Fibroblast of skin of left quadriceps (primary cell): ENCODE measurements at places on chromosomes 1 and 21.

- no peak for DNase-seq
Measured at GRCh38 chr1:119974013-119974412, 77.7 kb upstream of the ADAM30 start.

GRCh38 chr1:224113545-224113917 lies 380 bp upstream of the FBXO28 start:
- no peak for DNase-seq

- DNase-seq: no peak
Measured at GRCh38 chr1:161033751-161034150, 5.0 kb downstream of the TSTD1 start.

GRCh38 chr1:24803220-24803619 lies 58.0 kb downstream of the CLIC4 start:
- DNase-seq: no peak

DNA sequence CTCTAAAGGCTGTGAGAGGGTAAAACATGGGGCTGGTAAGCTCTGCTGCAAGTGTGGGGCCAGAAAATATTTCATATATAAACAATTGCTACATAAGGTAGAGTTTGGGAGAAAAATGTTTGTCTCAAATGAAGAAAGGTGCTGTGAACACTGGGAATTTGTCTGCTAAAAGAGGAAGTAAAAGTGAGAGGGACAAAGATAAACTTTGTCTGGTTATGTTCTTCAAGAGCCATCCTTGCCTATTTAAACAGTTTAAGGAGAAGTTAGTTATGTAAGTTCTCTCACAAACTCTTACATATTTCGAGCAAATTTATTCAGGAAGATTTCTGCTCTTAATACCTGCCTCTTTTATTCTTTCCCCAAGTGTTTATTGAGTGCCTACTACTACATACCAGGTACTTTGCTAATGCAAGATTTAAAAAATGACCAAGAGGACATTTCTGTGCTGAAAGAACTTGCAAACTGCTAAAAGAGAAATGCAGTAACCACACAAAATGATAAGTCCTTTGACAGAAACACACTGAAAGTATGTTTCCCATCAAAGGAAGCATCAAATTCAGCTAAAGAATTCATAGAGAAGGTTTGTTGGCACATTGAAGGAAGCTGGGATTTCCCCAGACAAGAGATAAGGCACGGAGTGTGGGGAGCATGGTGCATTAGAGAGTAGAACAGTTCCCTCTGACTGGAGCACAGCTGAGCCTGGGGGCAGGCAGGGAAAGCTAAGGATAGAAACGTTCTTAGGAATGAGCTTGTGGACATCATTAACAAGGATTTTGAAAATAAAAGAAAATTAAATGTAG lies 549.1 kb downstream of the PTBP2 start:
- no peak for DNase-seq

DNA sequence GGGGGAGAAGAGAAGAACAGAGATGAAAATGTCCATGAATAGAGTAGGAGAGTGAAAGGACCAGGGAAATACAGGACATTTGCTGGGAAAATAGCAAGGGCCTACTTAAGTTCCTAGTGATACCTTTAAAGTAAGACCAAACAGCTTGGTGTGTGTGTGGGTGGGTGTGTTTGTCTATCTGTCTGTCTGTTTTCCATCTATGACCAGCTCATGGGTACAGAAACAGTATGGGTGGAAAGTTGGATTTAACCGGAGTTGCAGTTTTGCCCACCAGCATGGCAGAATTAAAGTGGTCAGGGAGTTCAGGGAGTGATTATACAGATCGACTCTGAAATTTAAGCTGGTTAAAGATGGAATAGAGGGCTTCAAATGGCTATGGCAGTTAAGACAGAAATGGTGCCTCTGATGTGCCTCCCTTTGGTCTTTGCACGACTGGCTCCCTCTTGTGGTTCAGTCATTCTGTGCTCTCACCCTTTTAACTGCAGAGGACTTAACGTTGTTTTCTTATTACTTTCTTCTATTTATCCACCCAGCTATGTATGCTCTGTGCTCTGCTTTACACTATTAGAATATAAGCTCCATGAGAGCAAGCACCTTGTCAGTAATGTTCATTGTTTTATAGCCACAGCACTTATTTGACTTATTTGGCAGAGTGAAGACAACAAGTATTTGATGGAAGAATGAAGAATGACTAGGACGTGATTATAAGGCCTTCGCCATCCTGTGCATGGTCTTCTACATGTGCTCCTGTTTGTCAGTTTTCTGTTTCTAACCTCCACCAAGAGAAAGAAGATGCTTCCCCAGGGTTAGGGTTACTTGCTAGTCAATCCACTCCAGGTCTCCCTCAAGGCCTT lies 72.7 kb upstream of the AK4 start:
- DNase-seq: no peak

GRCh38 chr1:185964946-185965345 lies 230.8 kb downstream of the HMCN1 start:
- DNase-seq: no peak

DNA sequence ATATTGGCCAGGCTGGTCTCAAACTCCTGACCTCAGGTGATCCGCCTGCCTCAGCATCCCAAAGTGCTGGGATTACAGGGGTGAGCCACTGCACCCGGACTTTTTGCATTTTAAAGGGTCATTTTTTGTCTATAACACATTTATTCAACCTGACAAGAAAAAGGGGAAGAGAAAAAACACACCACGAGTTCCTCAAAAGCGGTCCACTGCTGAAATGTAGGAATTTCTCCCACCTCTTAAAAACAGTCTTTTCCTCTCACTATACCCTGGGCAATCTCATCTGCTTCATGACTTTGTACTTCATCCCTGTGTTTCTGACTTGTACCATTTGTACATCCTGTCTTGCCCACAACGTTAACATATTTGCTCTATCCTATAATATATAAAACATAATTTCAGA lies 413.3 kb upstream of the PTBP2 start:
- DNase-seq: no peak

- no peak for DNase-seq
Measured at GRCh38 chr1:101105877-101106276, 80.3 kb upstream of the DPH5 start.

DNA sequence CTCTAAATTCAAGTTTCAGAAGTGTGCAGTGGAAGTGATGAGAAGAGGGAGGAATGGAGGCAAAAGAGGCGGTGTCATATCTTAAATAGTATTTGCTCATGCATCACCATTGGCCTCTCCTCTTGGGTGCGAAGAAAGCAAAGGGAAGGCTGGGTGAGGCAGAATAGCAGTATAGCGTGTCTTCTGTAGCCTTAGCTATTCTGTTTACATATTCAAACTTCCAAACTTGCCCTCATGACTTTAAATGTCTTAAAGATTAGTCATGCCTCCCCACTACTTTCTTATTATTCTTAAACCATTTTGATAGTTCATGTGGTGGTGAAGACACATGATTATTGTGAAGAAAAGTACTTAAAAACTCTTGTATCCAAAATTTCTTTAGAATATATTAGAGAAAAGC lies 104.6 kb upstream of the TENT5C start:
- peak; percentile 6 for DNase-seq

- no peak for DNase-seq
Measured at GRCh38 chr1:10724052-10724494, 72.4 kb downstream of the CASZ1 start.

GRCh38 chr1:36609241-36610027 lies 126.7 kb upstream of the CSF3R start:
- no peak for DNase-seq

- DNase-seq: no peak
Measured at GRCh38 chr1:5659606-5660005, 332.6 kb downstream of the NPHP4 start.

DNA sequence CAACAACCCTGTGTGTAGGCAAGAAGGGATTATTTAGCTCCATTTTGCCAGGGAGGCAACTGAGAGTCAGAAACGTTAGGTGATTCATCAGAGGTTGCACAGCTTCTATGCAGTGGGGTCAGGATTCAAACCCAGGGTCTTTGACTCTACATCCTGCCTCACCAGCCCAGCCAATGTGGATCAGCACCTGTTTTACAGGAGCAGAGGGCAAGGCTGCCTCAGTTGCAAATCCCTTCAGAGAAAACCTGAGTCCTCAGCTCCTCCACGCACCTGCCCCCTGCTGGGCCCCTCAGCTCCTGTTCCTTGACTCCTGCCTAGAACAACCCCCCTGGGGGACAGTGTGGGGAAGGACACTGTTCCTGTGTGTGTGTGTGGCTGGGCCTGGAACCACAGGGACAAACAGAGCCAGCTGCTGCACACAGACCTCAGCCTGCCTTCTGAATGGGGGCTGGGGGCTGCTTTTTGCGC lies 61.6 kb downstream of the LRRN2 start:
- DNase-seq: no peak

GRCh38 chr1:229328598-229329362 lies 14.1 kb downstream of the CCSAP start:
- DNase-seq: no peak

- DNase-seq: peak; percentile 87
Measured at GRCh38 chr1:161885003-161885402, 118.9 kb downstream of the ATF6 start.

DNA sequence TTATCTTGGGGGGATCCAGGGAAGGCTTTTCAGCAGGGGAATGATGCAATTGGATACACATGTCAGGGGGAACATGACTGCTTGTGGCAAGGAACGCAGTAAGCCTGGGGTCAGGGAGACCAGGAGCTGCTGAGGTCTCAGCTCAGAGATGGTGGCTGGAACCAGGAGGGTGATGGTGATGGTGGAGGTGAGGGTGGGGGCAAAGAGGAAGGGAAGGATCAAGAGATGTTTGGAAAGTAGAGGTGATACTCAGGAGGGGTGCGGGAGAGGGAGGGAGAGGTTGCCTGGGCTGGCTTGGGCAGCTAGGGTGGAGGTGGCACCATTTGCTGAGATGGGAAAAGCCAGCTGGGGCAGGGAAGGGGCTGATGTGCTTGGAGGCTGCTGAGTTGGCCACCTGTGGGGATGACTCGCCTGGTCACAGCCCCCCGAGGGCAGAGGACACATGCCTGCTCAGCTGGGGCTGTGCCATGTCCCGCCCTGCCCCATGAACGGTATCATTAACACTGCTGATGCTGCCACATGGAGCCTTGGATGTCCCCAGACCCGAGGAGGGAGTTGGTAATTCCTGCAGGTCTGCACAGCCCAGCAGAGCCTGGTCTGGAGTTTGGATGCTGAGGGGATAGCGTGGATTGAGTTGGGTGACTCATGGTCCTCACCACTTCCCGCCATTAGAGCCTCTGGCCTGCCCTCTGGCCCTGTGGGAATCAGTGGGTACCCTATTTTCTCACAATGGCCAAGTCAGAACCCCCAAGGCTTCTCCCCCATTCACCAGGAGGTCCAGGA lies 6.3 kb upstream of the PADI1 start:
- DNase-seq: no peak

DNA sequence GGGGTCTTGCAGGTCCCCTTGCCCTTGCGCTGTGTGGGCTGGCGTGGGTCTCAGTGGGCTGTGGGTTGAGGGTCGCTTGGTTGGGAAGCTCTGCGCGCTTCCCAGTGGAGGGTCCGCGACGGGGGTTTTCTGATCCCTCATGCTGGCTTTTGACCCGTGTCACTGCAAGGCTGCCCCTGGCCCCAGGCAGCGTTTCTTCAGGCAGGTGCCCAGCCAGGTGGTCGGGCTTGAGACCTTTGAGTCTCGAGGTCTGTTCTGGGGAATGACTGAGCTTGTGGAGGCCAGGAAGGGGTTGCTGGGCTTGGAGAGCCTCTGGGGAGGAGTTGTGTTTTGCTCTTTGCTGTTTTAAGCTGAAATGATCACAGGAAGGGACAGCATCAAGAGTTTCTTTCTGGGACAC lies 5.3 kb downstream of the SKI start:
- no peak for DNase-seq

GRCh38 chr1:48030211-48030610 lies 33.0 kb upstream of the TRABD2B start:
- DNase-seq: no peak

DNA sequence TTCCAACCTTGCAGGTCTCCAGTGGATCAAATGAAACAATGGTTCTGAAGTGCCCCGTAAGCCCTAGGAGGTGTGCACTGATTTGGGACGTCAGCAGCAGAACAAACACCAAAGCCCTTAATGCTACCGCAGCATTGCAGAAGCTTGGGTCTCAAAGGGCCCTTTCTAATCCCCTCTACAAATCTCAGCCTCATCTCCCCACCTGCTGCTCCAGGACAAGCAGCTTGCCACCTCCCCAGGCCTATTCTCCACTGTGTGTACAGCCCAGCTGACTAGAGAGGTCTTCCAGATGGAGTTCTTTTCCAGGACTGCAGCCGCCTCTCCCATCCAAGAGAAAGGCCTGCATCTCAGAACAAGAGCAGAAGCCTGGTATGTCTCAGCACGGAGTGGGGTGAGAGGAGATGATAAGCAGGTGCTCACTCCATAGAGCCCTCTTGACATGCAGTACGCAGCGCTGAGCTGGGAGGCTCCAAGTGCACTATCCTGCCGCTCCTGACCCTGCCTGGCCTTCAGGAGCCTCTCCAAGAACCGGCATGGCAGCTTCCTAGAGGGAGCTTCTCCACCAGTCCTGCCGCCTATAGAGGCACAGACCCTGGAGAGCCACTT lies 46.3 kb downstream of the MRPL37 start:
- no peak for DNase-seq

GRCh38 chr1:229752679-229753078 lies 126.6 kb downstream of the URB2 start:
- DNase-seq: no peak

DNA sequence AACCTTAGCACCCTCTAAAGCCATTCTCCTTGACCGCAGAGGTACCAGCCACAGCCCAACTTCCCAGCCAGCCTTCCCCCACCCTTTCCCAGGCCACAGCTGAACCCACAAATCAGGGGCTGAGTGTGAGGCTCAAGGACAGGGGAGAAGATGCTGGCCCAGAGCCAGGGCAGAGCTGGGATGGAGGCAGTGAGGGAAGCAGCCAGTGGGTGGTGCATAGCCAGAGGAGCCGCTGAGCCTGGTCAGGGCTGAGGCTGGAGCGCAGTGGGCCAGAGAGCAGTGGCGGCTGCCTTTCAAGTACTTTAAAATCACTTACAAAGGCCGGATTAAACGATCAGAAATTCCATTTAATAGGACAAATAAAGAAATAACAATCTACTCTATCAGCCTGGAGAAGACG lies 36.3 kb downstream of the DMAP1 start:
- no peak for DNase-seq

- DNase-seq: no peak
Measured at GRCh38 chr1:164716992-164717703, 158.2 kb downstream of the PBX1 start.

DNA sequence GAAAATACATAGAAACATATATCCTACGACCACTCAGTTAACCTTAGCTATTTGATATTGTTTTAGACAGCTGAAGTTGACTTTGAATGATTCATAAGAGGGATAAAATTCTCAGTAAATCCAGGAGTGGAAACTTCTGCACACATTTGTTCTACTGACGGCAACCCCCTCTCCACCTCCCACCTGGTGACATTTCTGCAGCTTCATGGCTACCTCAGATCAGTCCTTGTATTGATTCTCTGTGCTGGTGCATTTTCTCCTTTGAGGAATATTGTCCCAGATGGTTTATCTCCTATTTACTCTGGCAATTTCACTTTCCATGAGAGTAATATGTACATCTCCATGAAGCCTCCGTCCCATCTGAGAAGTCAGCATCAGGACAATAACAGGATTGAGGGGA lies 57.7 kb upstream of the COA6 start:
- no peak for DNase-seq

GRCh38 chr1:20059847-20060246 lies 10.1 kb upstream of the PLA2G5 start:
- DNase-seq: no peak
